ENCODE measurements at places on chromosomes 7 and 10.

DNA sequence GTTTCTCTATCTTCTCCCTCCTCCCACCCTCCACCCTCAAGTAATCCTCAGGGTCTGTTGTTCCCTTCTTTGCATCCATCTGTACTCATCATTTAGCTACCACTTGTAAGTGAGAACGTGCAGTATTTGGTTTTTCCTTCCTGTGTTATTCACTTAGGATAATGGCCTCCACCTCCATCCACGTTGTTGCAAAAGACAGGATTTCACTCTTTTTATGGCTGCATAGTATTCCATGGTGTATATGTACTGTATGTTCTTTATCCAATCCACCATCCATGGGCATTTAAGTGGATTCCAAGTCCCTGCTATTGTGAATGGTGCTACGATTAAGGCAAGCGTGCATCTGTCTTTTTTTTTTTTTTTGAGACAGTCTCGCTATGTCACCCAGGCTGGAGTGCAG is 72.4 kb downstream of the PROSER2 start:
- DNase-seq, result no peak

GRCh38 chr7:127347567-127348246 is 44.8 kb downstream of the ZNF800 start:
- peak; percentile 69 for DNase-seq

- DNase-seq, result no peak
These were observed 9.3 kb upstream of the SPOCK2 start for GRCh38 chr10:72097448-72098300.

GRCh38 chr7:122764020-122764419 is 61.3 kb upstream of the RNF148 start:
- no peak for DNase-seq

DNA sequence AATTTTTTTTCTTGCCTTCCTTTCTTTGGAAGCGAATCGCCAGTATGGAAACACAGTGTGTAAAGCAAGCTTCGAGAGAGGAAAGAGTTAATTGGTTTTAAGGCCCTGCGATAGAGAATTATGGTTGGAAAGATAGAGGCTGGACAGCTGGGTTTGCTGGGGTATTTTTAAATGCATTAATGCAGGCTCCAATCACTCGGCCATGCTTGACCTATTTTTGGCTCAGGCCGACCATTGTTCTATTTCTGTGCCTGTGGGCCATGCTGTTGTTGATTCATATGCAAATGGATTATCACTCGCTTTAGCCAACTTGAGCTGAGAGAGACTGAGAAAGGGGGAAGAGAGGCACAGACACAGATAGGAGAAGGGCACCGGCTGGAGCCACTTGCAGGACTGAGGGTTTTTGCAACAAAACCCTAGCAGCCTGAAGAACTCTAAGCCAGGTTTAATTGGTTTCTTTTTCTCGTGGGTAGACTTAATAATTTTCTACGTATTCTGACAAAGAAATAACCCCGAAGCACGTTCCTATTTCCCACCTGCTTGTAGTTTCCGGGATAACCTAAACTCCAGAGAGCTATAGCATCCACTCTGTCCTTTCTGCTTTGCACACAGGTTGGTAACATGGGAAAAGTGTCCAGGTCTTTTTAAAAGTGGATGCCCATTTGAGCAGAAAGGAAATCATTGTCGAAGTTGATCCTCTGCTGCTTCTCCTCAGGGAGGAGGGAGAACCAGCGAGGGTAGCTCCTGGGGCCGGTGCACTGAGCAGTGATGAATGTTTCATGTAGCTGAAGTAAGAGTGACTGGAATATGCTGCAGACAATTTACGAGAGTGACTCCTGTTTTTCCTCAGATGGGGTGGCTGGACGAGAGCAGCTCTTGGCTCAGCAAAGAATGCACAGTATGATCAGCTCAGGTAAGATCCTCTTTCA is at the start of gene HDAC9:
TSS of gene HDAC9 (plus strand) at position 338 of the 929 bp plus-strand sequence. CDS start at position 892, 554 bp downstream.
- DNase-seq, result no peak

DNA sequence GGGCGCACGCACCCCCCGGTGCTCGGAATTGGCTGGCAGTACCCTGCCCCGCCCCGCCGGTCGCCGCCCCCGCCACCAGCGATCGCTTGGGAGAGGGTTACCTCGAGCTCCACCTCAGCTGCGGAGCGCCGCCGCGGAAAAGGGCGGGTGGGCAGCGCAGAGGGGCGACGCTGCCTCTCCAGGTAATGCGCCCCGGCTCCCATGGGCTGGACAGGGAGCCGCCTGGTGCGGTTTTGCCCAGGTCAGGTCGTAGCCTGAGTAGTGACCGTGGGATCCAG is 1.3 kb downstream of the PFKFB3 start:
- peak; percentile 57 for DNase-seq

- no peak for DNase-seq
These were observed 144.8 kb downstream of the CPEB3 start for GRCh38 chr10:92146107-92146506.

- no peak for DNase-seq
These were observed 5.0 kb downstream of the MXI1 start for GRCh38 chr10:110212119-110213006.

- no peak for DNase-seq
These were observed 18.3 kb downstream of the CLEC2L start for GRCh38 chr7:139541600-139542307.

DNA sequence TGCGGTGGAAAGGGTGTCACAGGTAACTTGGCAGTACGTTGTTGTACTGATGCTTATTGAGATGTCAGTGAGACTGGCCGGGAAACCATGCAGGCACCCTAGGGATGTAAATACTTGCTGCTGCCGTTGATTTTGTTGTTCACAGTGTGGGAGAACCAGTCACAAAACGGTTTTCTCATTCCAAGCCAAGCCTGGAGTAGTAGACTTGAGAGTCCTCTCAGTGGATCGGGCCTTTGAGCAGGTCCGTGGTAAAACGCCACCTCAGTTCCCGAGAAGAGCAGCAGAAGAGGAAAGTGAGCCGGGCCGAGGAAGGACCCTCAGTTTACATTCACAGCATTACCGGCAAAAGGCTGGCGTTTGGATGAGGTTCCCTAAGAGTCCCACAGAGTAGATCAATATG is 1.1 kb downstream of the JAKMIP3 start:
- DNase-seq, result no peak

DNA sequence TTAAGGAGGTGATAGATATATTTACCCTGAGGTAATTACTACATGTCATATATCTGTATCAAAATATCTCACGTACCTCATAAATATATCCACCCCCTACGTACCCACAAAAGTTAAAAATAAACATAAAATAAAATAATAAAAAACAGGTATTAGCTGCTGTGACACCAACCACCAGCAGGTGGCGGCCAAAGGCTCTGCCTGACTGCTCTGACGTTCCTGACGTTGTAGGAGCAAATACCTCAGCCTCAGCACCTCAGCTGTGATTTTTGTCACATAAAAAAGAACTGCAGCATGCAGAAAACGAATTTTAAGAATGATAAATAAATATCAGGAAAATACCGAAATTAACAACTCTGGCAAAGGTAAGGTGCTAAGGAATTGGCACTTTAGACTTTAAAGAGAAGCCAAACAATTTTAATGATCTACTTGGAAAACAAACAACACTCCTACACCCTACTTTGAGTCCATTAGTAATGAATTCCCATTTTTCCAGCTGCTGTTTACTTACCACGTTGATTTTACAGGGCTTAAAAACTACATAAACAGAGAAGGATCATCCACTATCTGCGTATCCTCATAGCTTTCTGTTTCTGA is 125.4 kb upstream of the TARP start:
- DNase-seq, result no peak

- no peak for DNase-seq
These were observed 151.9 kb downstream of the PKD1L1 start for GRCh38 chr7:47796347-47796746.

- DNase-seq, result no peak
These were observed 554.4 kb upstream of the SORCS1 start for GRCh38 chr10:107718864-107719263.

DNA sequence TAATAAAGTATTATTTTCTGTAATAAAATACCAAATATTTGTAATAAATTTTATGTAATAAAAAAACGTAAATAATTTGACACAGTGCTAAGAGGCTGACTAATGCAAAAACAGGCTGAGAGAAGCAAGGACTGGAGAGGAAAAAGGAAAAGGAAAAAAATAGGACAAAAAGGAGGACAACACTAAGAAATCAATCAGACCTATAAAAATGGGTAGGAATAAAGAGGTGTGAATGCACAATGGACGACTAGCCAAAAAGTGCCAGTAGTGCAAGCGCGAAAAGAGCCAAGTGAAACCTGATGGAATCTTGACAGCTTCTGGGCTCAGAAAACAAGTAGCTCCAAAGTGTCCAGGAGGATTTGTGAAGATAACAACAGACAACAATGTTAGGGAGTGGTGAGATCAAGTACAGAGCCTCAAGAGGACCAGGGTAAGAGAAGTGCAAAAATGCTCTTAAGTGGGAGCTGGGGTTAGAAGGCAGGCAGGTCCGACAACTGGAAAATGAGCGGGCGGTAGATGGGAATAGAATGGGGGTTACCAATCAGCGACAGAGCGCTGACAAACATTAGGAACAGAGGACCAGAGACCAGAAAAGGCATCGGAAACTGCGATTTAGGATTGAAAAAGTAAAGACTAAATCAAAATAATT is 1.2 kb downstream of the BRAF start:
- DNase-seq, result no peak

DNA sequence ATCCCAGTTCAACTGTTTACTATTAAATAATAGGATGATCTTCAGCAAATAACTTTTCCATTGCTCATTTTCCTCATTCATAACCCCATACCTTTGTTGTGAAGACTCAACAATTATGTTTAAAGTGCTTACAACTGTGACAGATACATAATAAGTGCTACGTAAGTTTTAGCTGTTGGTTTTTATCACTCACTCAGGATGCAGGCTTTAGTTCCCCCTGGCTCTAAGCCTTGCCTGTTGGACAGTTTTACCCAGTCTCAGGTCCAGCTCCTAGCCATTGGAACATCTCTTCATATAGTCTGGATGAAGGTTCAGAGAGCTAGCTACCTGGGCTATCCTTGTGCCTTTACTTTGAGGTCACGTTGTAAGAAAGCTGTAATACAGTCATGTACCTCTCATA is 353.2 kb downstream of the CRPPA start:
- DNase-seq, result no peak

- DNase-seq, result no peak
These were observed 41.7 kb downstream of the SP8 start for GRCh38 chr7:20744954-20745446.

DNA sequence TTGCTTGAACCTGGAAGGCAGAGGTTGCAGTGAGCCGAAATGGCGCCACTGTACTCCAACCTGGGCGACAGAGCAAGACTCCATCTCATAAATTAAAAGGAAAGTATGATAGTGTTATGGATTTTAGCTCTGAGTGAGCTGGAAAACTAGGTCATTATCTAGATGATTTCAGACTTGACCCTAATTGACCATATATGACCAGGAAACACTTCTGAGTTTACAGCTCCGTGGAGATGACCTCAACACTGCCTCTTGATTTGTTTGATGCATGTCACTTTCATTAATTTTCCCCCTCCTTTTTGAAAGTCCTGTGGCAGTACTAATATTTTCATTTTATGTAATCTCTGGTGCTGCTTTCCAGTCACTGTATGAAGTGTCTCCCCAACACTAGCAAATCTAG is 7.8 kb upstream of the SEC61A2 start:
- DNase-seq, result no peak

DNA sequence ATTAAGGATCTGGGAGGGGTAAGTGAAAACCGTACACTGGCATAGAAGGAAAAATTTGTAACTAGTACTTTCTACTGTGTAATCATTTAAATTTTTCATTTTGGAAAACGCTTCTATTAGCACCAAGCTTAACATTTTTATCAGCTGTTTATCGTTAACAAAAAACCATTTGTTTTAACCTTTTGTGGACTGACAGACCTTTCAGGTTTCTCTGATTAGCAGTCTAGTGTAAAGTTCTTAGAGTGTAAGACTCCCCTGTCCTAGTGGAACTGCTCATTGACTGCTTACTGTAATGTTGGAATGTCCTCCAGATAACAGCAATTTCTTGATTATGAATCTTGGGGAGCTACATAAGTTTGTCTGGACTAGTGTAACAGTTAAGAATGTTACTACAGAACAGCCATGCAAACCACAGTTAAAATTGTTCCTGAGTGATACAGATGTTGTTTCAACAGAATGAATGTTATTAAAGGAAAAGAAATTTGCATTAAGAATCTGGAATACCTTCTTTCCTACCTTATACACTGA is 2.0 kb downstream of the DBF4 start:
- no peak for DNase-seq

GRCh38 chr7:17022920-17023319 is 141.1 kb upstream of the AGR3 start:
- peak; percentile 5 for DNase-seq

DNA sequence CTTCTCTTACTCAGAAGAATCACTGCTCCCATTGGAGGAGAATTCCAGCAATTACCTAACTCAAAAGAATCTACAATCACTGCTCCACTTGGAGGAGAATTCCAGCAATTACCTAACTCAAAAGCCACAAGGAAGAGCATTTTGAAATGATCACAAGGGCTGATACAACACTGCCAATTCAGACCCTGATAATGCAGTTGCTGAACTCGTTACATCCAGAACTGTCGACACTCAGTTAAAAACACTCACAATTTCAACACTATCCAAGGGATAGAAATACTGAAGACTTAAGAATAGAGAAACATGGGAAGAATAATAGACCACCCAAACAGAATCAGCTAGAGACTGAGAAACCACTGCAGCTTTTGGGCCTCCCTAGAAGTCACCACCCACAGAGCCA is 27.8 kb downstream of the AFAP1L2 start:
- no peak for DNase-seq

- no peak for DNase-seq
These were observed 59.9 kb upstream of the GLCCI1 start for GRCh38 chr7:7908622-7909145.

- no peak for DNase-seq
These were observed 76.7 kb downstream of the ATXN7L1 start for GRCh38 chr7:105799677-105800076.

DNA sequence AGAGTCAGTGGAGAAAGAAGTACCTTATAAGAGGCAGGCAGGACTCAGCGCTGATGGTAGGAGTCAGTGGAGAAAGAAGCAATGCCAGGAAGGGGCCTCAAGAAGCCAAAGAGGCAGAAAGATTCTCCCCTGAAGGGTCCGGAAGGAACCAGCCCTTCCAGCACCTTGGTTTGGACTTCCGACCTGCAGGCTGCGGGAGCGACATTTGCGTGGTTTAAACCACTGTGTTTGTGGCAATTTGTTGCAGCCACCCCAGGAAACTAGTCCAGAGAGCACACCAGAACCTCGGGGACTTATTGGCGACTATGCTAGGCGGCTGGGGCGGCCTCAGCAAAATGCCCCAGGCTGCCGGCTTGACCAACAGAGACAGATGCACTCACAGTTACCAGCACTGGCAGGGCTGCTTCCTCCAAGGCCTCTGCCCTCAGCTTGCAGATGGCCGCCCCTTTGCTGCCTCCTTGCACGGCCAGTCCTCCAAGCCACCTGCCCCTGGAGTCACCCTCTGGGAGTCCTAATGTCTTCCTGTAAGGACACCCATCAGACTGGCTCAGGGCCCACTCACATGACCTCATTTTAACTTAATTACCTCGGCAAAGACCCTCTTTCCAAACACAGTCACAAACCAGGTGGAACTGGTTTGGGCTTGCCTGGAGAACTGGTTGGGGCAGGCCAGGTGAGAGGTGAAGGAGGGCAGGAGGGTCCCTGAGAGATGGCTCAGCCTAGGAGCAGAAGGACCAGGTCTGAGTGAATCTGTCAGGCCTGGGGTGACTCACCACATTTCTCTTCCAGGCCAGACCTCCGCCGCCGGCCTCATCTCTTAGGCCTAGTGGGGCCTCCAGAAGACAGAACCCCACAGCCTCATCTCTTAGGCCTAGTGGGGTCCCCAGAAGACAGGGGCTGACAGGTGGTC is 26.1 kb downstream of the CALML3 start:
- DNase-seq, result no peak

GRCh38 chr7:130878785-130879184 is 144.8 kb upstream of the KLF14 start:
- no peak for DNase-seq

All from stimulated activated CD8-positive, alpha-beta memory T cell treated with anti-CD3 and anti-CD28 coated beads, Interleukin-15, amount 100 ng/mL, for 48 hours (primary cell).